ENCODE measurements at places on chromosomes 16 and 17.

DNA sequence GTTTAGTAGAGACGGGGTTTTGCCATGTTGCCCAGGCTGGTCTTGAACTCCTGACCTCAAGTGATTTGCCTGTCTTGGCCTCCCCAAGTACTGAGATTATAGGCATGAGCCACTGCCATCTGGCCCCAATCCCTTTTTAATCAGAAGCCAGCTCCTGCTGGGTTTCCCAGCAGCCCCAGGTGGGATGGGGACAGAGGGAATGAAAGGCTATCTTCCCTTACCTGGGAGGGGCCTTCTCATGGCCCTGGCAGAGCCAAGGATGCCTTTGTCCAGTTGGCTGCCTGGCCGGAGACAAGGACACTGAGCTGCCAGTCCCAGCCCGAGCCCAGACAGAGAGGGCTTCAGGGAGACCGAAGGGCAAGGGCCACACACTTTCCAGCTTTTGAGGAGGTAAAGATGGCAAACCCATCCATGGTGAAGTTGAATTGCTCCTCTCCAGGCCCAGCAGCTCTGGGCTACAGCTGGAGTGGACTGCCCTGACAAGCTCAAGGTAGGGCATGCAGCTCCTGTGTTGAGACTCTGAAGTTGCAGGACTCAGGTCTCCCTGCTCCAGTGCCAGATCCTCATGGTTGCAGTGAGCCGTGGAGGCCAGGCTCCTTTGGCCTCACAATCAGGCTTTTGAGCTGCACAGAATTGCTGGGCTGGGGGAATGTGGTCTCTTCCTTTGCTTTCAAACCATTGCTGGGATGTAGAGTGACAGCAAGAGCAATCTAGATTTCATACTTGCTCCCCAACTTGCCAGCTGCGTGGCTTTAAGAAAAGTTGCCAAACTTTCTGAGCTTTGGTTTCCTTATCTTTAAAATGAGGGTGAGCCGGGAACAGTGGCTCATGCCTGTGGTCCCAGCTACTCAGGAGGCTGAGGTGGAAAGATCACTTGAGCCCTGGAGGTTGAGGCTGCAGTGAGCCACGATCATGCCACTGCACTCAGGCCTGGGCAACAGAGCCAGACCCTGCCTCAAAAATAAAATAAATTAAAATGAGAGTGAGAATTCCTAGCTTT, 44.5 kb upstream of the IL34 start:
- no peak for DNase-seq

DNA sequence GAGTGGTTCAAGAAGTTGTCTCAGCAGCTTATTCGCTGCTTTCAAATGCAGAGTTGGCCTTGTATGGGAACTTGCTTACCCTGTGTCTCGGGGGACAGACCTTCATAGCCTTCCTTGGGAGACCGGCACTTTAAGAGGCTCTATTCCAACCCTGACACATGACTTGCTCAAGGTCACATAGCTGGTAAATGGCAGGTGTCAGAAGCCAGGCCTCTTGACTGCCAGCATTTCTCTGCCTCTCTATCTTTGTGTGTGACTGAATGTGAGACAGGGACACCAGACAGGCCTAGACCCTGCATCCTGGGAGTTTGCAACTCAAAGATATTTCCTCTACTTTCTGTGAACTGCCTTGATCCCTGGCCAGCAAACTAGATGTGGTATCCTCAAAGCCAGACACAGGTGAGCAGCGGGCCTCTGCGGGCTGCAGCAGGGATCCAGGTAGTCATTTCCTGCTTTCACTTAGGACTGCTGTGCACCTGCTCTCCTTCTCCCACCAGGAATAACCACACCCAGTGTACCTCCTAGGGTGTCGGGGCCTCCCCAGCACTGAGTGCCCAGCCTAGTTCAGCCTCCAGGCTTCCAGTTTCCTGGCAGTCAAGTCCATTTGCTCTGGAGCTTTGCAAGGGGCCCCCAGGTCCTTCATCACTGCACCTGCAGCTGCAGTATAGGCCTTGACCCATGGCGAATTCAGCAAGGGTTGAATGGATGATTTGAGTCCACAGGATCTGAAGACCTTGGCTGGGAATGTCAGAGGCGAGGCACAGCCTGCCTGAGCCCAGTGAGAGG, 116.6 kb upstream of the TNRC6C start:
- DNase-seq: no peak

DNA sequence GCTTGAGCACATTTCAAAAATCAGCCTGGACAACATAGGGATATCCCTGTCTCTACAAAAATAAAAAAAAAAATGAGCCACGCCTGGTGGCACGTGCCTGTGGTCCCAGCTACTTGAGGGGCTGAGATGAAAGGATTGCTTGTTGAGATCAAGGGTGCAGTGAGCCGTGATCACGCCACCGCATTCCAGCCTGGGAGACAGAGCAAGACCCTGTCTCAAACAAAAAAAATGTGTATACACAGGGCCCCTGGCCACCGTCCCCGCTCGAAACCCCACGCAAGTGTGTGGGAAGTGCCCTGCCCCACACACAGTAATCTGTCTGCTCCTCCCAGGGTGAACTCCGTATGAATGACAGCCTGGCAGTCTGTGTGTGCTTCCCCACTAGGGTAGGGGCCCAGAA, 93.0 kb upstream of the RPL38 start:
- DNase-seq: no peak

- no peak for DNase-seq
These were observed 14.0 kb downstream of the NAGPA start for GRCh38 chr16:5019775-5020174.

GRCh38 chr16:26569793-26570192, 496.9 kb upstream of the C16orf82 start:
- no peak for DNase-seq

DNA sequence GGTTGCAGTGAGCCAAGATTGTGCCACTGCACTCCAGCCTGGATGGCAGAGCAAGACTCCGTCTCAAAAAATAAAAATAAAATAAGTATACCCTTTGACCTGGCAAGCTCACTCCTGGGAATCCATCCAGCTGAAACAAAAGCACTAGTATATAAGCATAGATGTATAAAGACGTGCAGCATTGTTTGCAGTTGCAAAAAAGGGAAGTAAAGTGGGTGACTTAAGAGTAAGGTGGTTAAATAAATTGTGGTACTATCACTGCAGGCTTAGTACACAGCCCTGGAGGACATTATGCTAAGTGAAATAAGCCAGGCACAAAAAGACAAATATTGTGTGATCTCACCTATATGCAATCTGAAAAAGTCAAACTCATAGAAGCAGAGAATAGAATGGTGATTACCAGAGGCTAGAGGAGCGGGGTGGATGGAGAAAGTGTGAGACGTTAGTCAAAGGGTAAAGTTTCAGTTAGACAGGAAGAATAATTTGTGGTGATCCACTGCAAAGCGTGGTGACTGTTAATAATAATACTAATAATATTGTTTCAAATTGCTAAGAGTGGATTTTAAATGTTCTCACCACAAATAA, 113.0 kb downstream of the MYO1D start:
- no peak for DNase-seq

GRCh38 chr17:36736201-36737156, 135.1 kb downstream of the MRM1 start:
- no peak for DNase-seq
